ENCODE measurements at places on chromosomes 2 and 18. TPM values are rescaled to one million over a fixed set of nuclear protein-coding genes. Genes with fewer than 3 reads are reported as not detected.

Gene SCYGR8
- not detected for total RNA-seq

Gene LONRF2
- not detected for total RNA-seq

Gene FSIP2
- total RNA-seq = 0.13 TPM

Gene OSGEPL1
- 11.4 TPM for total RNA-seq

Gene EPB41L3
- total RNA-seq = under 0.01 TPM

Gene IL36RN
- not detected for total RNA-seq

Gene PKDCC
- 7.1 TPM for total RNA-seq

Gene DNPEP
- total RNA-seq = 55.0 TPM

Data from LHCN-M2 (cell line).